ENCODE measurements at places on chromosomes 7 and 10. TPM values are rescaled to one million over a fixed set of nuclear protein-coding genes. Genes with fewer than 3 reads are reported as not detected.

OIT3 gene
- not detected for polyA plus RNA-seq

PLEKHA8 gene
- polyA plus RNA-seq = 3.5 TPM

LIPJ gene
- polyA plus RNA-seq = not detected

OR6V1 gene
- not detected for polyA plus RNA-seq

NRF1 gene
- polyA plus RNA-seq = 14.6 TPM

DLD gene
- 95.0 TPM for polyA plus RNA-seq

PTPN12 gene
- 28.7 TPM for polyA plus RNA-seq

- H3K27ac ChIP-seq = peak overlapping the region; percentile 49
- peaks cover 7% of the 10 kb centered on the region for H3K4me1 ChIP-seq
- H3K36me3 ChIP-seq = no peaks in the 10 kb centered on the region
- no peak overlapping the region for H3K4me3 ChIP-seq
- H3K27me3 ChIP-seq = no peaks in the 10 kb centered on the region
- DNase-seq = no peak
These were observed 205.3 kb downstream of the CHRM2 start for GRCh38 chr7:137073571-137074325.

- H3K36me3 ChIP-seq = no peaks in the 10 kb centered on the region
- H3K27ac ChIP-seq = no peak overlapping the region
- no peak overlapping the region for H3K4me3 ChIP-seq
These were observed 8.2 kb downstream of the LFNG start for GRCh38 chr7:2527505-2528467.

GRCh38 chr10:72248468-72249151 lies 25.1 kb upstream of the DDIT4 start:
- no peaks in the 10 kb centered on the region for H3K27me3 ChIP-seq
- H3K4me3 ChIP-seq = no peak overlapping the region
- peak overlapping the region; percentile 89 for H3K27ac ChIP-seq
- H3K36me3 ChIP-seq = no peaks in the 10 kb centered on the region

GRCh38 chr10:116733566-116733965 lies 8.8 kb downstream of the HSPA12A start:
- H3K4me3 ChIP-seq = no peak overlapping the region
- no peaks in the 10 kb centered on the region for H3K4me1 ChIP-seq
- H3K27ac ChIP-seq = no peak overlapping the region
- no peaks in the 10 kb centered on the region for H3K36me3 ChIP-seq
- DNase-seq = no peak
- H3K27me3 ChIP-seq = no peaks in the 10 kb centered on the region

DNA sequence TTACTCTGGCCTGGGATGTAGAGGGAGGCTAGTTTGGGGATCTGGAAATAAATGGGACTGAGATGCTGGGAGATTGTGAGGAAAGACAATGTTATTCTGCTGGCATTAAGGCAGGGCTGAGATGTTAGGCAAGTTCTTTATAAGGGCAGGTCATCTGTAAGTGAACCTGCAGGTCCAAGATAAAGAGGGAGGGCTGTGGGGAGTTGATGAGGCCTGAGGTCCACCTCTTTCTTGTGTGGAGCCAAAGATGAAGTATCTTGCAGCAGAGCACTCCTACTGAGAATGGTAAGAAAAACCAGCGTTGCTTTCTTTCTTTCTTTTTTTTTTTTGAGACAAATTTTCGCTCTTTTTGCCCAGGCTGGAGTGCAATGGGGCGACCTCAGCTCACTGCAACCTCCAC lies 19.1 kb downstream of the CYCS start:
- no peak for DNase-seq
- H3K4me1 ChIP-seq = no peaks in the 10 kb centered on the region
- H3K36me3 ChIP-seq = no peaks in the 10 kb centered on the region

DNA sequence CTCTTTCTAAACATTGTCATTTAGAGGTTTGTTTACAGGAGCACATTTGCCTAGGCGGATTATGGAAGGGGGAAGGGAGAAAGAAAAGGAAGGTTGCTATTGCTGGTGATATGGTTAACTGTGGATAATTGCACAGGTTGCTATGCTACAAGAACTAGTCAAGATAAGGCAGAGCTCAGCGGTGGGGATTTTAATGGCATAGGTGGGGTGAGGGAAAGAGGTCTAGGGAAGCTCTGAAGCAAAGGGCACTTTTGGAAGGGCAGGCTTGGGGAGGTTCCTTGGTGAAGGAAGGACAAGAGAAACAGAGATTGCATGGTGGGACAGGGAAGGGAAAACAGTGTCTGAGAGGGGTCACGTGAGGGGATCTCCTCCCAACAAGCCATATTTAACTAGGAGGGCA lies 19.5 kb downstream of the HYAL4 start:
- no peak overlapping the region for H3K27ac ChIP-seq
- H3K4me3 ChIP-seq = no peak overlapping the region
- H3K36me3 ChIP-seq = no peaks in the 10 kb centered on the region
- H3K27me3 ChIP-seq = no peaks in the 10 kb centered on the region

DNA sequence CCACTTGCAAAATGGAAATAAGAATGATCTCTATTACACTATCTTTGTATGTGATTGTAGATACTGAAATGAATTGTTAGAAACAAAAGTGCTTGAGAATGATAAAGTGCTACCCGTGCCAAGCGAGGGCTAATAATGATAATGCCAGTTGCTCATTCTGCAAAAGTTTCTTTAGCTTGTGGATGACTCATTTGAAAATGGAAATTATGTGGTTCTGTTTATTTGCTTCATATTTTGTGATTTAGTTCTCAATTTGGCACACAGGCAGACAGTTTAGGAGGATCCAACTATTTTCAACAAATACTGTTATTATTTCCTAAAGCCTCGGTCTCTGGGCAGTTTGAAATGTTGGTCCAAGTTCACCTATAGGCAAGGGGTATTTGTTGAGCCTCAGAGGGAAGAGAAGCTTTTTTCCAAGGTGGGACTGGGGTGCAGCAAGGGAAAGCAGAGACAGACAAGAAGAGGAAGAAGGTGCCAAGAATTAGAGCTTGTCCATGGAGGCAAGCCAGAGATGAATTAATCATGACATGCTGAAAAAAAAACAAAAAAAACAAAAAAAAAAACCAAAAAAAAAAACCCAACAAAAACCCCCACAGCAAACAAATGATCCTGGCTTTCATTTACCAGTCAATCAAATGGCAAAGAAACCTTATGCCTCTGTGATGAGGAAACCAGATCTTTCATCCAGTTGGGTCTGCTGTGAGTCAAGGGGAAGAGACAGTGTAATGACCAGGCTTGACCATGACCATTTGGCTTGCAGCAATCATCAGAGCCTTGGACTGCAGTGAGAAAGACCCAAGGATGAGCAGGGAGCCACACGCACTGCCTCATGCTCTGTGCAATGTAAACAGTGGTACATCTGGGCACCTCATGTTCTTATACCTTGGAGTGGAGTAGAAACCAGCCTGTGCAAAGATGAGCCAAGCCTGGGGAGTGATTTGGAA lies 285.0 kb upstream of the HABP2 start:
- no peak overlapping the region for H3K27ac ChIP-seq
- H3K36me3 ChIP-seq = no peaks in the 10 kb centered on the region
- H3K27me3 ChIP-seq = no peaks in the 10 kb centered on the region
- no peak for DNase-seq
- H3K4me3 ChIP-seq = no peak overlapping the region
- no peaks in the 10 kb centered on the region for H3K4me1 ChIP-seq

GRCh38 chr10:74300666-74301065 lies 149.6 kb downstream of the ADK start:
- no peak for DNase-seq
- no peaks in the 10 kb centered on the region for H3K27me3 ChIP-seq
- H3K4me1 ChIP-seq = no peaks in the 10 kb centered on the region
- H3K36me3 ChIP-seq = no peaks in the 10 kb centered on the region

DNA sequence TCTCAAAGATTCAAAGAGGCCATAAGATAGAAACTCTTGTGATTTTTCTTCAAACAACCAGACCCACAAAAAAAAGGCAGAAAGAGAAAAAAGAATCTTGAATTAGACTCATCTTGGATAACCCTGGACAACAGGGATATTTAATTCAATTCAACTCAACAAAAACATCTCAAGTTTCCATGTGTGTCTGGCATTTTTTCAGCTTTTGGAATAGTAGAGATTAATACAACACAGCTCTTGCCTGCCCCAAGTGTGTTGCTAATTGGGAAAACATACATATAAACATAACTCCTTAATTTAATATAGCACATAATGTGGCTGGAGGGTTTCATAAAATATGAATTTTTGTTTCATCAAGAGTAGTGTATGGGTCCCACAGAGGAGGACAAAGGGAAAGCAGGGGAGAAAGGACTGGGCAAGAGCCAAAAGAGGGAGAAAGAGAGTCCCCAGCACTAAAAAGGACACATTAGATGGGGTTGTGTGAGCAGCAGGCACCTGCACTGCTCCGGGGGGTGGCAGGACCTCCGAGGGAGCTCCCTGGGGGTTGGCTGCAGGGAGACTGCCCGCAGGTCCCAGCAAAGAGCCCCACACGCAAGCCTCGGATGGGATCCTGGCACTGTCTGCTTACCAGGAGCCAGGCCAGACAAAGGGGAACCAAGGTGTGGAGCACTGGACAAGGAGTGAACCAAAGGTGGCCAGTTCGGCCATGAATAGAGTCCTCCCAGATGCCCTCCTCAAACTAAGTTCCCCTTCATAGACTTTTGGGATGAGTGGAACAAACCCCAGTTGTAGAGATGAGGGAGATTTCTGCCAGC lies 65.6 kb upstream of the TMEM72 start:
- no peak for DNase-seq
- no peaks in the 10 kb centered on the region for H3K36me3 ChIP-seq
- no peak overlapping the region for H3K27ac ChIP-seq

GRCh38 chr7:36285276-36285675 lies 104.4 kb upstream of the ANLN start:
- no peaks in the 10 kb centered on the region for H3K36me3 ChIP-seq
- DNase-seq = no peak
- peaks cover 6% of the 10 kb centered on the region for H3K4me1 ChIP-seq
- H3K27me3 ChIP-seq = no peaks in the 10 kb centered on the region
- no peak overlapping the region for H3K4me3 ChIP-seq
- H3K27ac ChIP-seq = no peak overlapping the region

GRCh38 chr7:116534790-116535189 lies 10.0 kb downstream of the CAV1 start:
- H3K4me1 ChIP-seq = peaks cover 42% of the 10 kb centered on the region
- H3K36me3 ChIP-seq = peaks cover 50% of the 10 kb centered on the region
- no peak overlapping the region for H3K4me3 ChIP-seq
- H3K27ac ChIP-seq = peak overlapping the region; percentile 46
- DNase-seq = no peak

- no peak for DNase-seq
- H3K4me3 ChIP-seq = no peak overlapping the region
- H3K4me1 ChIP-seq = peaks cover 39% of the 10 kb centered on the region
- H3K36me3 ChIP-seq = no peaks in the 10 kb centered on the region
- H3K27me3 ChIP-seq = no peaks in the 10 kb centered on the region
- H3K27ac ChIP-seq = peak overlapping the region; percentile 82
These were observed 91.2 kb upstream of the PITRM1 start for GRCh38 chr10:3263747-3264146.

GRCh38 chr7:137606061-137606674 lies 240.6 kb downstream of the DGKI start:
- H3K27me3 ChIP-seq = peaks cover 15% of the 10 kb centered on the region
- H3K27ac ChIP-seq = no peak overlapping the region
- H3K36me3 ChIP-seq = no peaks in the 10 kb centered on the region
- no peak overlapping the region for H3K4me3 ChIP-seq

DNA sequence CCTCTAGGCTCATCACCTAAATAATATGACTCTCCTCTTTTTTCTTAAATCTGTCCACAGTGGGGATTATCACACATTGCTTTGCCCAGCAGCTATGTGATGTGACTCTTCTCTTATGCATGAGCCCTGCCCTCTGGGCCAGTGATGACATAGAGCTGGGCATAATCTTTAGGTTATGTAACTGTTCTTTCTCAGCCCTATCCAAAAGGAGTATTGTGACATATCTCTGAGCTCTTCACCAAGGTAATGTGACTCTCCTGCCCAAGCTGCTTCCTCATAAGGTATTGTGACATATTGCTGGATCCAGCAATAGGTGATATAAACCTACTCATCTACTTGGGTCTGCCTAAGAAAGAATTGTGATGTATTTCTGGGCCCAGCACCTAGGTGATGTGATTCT lies 37.7 kb upstream of the ZNF107 start:
- H3K27me3 ChIP-seq = no peaks in the 10 kb centered on the region
- H3K4me1 ChIP-seq = no peaks in the 10 kb centered on the region
- H3K27ac ChIP-seq = no peak overlapping the region
- no peak for DNase-seq

GRCh38 chr7:38142736-38143135 lies 35.3 kb upstream of the STARD3NL start:
- DNase-seq = no peak
- no peaks in the 10 kb centered on the region for H3K27me3 ChIP-seq
- H3K4me1 ChIP-seq = no peaks in the 10 kb centered on the region
- no peaks in the 10 kb centered on the region for H3K36me3 ChIP-seq
- H3K27ac ChIP-seq = no peak overlapping the region

DNA sequence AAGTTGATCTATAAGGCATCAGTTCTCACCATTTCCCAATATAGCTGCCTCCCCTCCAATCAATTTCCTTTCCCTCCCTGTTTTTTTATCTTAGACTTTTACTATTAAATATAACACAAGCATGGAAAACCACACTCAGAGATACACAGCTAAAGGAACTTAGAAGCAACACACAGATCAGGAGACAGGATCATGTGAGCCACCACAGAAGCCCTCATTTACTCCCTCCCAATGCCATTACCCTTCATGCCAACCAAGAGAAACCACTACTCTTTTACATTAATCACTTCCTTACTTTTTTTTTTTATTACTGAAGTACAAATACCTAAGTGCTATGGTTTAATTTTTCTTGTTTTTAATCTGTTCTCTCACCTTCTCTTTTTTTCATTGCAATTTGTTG lies 33.0 kb downstream of the COG5 start:
- DNase-seq = no peak
- H3K27ac ChIP-seq = no peak overlapping the region
- H3K36me3 ChIP-seq = peaks cover 2% of the 10 kb centered on the region
- H3K4me3 ChIP-seq = no peak overlapping the region

DNA sequence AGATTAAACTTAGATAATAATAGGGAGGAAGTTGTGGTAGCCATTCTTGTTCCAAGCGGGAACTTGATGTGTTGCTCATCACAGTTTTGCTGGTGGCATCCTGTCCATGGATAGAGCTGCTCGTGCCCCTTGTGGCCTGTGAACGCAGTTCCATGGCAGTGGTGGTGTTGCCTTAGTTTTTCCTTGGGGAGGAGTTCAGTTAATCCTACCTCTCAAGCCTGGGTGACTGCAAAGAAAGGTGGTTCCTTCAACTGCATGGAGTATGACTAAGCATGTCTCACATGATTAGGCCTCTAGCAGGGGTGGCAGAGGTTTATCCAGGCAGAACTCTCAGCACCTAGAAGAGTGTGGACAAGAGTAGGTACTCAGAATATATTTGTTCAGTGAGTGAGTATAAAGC lies 99.7 kb downstream of the MAPK8 start:
- H3K4me3 ChIP-seq = no peak overlapping the region
- H3K27me3 ChIP-seq = no peaks in the 10 kb centered on the region
- peaks cover 9% of the 10 kb centered on the region for H3K4me1 ChIP-seq
- no peak overlapping the region for H3K27ac ChIP-seq

GRCh38 chr10:60399328-60399727 lies 9.7 kb upstream of the ANK3 start:
- H3K4me3 ChIP-seq = no peak overlapping the region
- H3K4me1 ChIP-seq = no peaks in the 10 kb centered on the region
- H3K36me3 ChIP-seq = no peaks in the 10 kb centered on the region
- DNase-seq = no peak
- no peaks in the 10 kb centered on the region for H3K27me3 ChIP-seq
